ENCODE measurements at places on chromosomes 5 and 9. TPM values are rescaled to one million over a fixed set of nuclear protein-coding genes. Genes with fewer than 3 reads are reported as not detected.
A peak's percentile ranks its signal among the peaks of the same experiment; 100 is the strongest.

Gene QRFP
- not detected for total RNA-seq

Gene CD180
- total RNA-seq = 0.24 TPM

Gene PLAC8L1
- total RNA-seq = 1.9 TPM

- DNase-seq = peak; percentile 56
These were observed at the start of gene APBA1 for GRCh38 chr9:69671879-69672595. APBA1 (minus strand) TSS chr9:69672371.

DNA sequence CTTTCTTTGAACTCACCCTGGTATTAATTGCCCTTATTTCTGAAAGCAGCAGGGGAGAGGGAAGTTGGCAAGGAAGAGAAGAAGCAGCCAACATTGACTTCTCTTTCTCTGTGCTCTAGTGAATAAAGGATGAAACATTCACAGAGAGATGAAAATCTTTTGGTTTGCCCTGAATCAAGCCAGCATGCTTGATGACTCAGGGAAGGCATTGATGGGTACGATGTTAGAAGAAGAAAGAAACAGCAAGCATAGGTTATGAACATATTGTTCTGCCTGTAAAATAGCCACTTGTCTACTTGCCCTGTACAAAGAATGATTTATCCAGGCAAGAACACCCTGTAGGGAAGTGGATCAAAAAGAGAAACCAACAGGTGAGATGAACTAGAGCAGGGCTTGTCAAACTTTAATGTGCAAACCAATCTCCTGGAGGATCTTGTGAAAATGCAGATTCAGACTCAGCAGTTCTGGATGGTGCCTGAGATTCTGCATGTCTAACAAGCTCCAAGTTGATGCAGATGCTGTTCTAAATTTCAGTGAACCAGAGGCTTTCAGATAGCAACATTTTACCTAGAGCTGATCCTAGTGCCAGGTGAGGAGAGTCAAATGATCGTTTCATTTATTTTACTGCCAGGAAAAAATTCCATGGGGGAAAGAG lies 586.6 kb upstream of the TLE4 start:
- DNase-seq = no peak

DNA sequence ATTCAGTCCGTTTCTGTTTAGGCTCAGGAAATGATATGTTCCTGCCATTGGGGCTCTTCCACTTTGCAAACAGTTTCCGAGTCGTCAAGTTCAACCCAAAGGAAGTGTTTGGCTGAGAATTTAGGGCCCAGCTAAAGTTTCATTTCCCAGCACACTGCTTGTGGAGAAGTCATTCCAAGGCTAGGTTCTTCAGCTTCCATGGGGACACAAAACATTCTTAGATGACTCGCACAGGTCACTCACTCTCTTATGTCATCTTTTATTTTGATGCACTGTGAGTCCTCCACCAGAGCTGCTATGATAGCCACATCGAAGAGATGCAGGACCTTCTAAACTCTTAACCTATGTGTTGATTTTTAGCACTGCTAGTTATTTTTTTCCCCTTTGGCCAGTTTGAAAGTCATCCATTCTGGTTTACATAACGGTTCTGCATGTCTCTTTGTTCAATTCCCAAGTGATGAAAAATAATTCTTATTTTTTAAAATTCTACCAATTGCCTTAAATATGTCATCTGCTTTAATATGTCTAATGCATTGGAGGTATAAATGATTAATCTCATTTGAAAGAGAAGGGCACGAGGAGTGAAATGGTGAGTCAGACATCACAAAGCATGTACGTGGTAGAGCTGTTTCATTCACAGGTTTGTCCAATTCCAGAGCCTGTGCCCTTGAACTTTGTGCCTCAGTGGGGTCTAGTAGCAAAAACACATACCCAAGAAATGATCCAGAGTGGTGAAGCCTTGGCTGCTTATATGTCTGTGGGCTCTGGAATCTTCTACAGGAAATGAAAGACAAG lies 84.3 kb downstream of the ZNF462 start:
- DNase-seq = no peak

- DNase-seq = no peak
These were observed 8.8 kb downstream of the HTR4 start for GRCh38 chr5:148645527-148645926.

Measured in A673 (cell line).